Progenitor cell of endocrine pancreas (in vitro differentiated cells): ENCODE measurements at places on chromosomes 7 and 10. TPM values are rescaled to one million over a fixed set of nuclear protein-coding genes. Genes with fewer than 3 reads are reported as not detected.

- no peak for DNase-seq
Observed at GRCh38 chr7:149570784-149571183, 73.2 kb upstream of the ZNF746 start.

DNA sequence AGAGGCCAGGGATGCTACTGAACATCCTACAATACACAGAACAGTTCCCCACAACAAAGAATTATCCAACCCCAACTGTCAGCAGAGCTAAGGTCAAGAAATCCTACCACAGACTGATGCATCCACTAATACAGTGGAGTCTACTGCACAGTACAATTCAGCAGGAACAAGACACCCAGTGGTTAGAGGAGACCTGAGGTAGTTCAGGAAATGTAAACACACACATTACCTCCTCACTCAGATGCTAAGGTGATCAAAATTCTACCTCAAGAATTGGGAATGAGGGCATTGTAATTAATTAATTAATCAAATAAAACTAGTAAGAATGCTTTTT lies 91.4 kb downstream of the ZFAND4 start:
- no peak for DNase-seq

DNA sequence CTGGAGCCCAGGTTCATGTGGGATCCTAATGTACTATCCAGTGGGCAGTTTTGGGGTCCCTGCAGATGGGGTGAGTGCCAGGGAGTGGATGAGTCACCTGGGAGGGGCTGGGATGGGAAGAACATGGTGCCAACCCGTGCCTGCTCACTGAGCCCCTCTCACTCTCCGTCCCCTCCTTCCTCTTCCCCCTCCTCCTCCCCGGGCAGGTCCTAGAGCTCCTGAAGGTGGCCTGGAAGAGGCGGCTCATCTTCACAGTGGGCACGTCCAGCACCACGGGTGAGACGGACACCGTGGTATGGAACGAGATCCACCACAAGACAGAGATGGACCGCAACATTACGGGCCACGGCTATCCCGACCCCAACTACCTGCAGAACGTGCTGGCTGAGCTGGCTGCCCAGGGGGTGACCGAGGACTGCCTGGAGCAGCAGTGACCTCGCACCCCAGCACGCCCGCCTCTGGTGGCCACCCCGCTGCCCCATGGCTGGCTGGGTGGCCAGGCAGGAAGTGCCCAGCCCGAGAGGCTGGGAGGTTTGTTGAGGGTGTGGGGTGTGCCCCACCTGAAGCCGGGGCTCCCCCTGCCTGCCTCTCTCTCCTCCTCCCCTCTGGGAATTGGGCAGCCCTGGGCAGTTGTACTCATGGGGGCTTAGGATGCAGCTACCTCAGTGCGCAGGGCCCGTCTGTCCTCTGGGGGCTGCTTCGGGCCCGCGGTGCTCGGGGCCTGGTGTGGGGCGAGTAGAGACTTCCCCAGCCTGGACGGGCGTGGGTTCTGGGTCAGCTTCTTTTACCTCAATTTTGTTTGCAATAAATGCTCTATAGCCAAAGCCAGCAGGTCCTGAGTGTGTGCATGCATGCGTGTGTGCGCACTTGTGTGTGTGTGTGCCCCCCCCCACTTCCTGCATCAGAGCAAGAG lies 4.9 kb upstream of the UPK3B start:
- peak; percentile 2 for DNase-seq

GRCh38 chr7:157129200-157129599 lies 9.5 kb upstream of the UBE3C start:
- DNase-seq, result no peak

- peak; percentile 56 for DNase-seq
Observed at GRCh38 chr10:101889256-101890210, 45.9 kb upstream of the KCNIP2 start.

DNA sequence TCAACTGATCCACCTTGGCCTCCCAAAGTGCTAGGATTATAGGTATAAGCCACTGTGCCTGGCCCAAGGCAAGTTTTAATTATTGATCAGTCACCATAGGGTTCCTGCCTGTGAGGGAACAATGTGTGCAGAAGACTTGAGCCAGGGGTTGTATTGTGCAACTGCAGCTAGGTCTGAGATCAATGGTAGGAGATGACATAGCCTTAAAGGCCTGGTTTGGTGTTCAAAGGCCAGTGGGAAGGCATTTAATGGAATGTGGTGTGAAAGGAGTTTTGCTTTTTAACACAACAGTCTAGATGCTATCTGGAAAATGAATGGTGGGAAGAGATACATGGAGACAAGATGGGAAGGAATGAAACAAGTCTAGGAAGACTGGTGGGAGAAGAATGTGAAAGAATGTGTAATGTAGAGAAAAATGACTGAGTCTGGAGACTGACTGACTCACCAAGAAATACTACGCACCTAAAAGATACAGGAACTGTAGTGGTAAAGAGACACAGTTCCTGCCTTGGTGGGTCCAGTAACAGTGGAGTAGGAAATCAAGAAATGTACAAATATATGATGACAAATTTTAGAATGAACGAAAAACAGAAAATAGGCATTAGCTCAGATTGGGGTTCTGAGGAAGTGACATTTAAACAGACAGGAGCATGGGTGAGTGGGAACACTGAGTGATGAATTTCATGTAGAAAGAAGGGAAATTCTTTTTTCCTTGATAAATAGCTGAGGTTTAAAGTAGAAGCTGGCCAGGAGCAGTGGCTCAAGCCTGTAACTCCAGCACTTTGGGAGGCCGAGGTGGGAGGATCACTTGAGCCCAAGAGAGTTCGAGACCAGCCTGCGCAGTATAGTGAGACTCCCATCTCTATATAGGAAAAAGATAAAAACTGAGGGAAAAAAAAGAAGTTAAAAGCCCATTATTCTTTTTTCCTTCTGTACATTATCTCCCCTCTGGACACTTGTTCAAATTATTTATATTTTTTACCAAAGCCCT lies 9.4 kb downstream of the HNRNPF start:
- DNase-seq, result no peak

- DNase-seq, result no peak
Observed at GRCh38 chr10:71615538-71616329, 103.8 kb downstream of the C10orf105 start.

DNA sequence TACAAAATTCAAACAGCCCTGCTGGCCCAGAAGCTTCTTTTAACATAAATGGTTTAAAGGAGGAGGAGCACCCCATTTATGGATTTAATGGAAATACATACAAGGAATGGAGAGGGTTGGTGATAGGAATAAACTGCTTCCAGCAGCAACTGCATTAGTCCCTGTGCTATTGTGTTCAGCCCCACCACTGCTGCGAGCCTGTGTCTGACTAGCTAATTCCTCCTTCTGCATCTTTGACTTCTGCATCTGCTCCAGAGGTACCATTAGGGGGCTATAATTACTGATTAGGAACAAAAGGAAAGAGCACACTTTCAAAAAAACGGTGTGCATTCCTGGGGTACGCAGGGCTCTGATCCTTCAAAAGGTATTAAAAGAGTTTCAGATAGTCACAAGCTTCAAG lies 24.8 kb downstream of the CDCA7L start:
- no peak for DNase-seq

DNA sequence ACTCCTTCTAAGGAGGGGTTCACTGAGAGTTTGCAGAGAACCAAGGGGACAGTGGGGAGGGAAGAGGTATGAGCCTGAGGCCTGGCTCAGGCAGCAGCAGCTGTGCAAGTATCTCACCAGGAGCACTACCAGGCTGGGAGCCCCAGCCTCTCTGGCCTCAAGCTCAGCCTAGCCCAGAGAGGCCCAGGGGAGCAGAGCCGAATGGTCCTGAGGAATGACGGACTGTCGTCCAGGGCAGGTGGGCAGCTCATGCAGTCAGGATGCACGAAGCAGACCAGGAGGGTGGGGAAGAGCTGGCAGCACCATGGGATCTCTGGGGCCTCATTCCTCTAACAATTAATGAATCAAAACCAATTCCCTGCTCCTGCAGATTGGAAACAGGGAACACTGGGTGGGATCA lies 151.5 kb downstream of the GRID1 start:
- DNase-seq, result no peak

DNA sequence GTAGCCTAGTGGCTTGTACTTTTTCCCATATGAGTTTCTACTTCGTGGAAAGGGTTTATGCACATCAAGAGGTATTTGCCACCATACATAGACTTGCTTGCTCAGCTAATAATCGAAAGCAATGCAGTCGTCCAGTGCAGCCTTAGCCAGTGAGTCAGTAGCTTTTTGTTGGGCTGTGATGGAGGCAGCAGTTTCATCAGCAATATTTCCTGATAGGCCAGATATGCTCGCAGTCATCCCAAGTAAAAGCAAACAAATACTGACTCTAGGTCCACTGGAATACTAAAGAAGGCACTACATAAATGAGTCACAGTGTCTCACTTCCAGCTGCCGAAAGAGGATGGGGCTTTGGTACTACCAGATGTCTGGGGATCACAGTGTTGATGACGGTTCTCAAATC lies 2.1 kb upstream of the BNIP3 start:
- no peak for DNase-seq

GRCh38 chr7:28784171-28784902 lies 173.8 kb downstream of the TRIL start:
- DNase-seq, result no peak

The FAM25C gene
- not detected in 2 replicates for total RNA-seq

The PPIF gene
- 35.9 and 37.1 TPM in 2 replicates for total RNA-seq

The AKR1C8 gene
- not detected in 2 replicates for total RNA-seq

The DHTKD1 gene
- 43.6 and 44.5 TPM in 2 replicates for total RNA-seq
